ENCODE measurements at places on chromosomes 13 and 19. TPM values are rescaled to one million over a fixed set of nuclear protein-coding genes. Genes with fewer than 3 reads are reported as not detected.

GFY gene
- not detected for total RNA-seq

GRCh38 chr13:96002322-96003131 is 50.7 kb downstream of the UGGT2 start:
- no peak overlapping the region for H3K27ac ChIP-seq
- no peaks in the 10 kb centered on the region for H3K36me3 ChIP-seq
- H3K4me1 ChIP-seq, result no peaks in the 10 kb centered on the region
- H3K4me3 ChIP-seq, result no peak overlapping the region
- no peaks in the 10 kb centered on the region for H3K27me3 ChIP-seq

GRCh38 chr13:78060966-78061365 is 142.3 kb upstream of the EDNRB start:
- H3K27ac ChIP-seq, result no peak overlapping the region
- no peaks in the 10 kb centered on the region for H3K36me3 ChIP-seq
- no peak for DNase-seq
- no peaks in the 10 kb centered on the region for H3K4me1 ChIP-seq
- no peak overlapping the region for H3K4me3 ChIP-seq

NLRP8 gene
- total RNA-seq, result not detected

DNA sequence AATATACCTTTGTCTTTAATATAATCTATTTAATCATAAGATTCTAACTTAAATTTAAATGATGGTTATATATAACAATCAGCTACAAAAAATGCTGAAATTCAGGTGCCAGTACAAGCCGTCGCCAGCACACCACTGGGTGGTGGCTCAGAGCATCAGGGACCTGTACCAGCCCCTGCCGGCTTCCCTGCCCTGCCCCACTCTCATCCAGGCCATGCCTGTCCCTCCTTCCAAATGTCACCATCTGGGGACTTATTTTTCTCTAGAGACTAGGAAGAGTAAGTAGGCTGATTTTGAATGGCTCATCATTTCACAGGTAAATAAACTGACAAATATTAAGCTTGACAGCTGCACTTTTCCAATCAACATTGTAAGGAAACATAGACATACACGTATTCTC is 1.6 kb downstream of the METTL21C start:
- H3K4me1 ChIP-seq, result no peaks in the 10 kb centered on the region
- H3K27ac ChIP-seq, result no peak overlapping the region
- no peaks in the 10 kb centered on the region for H3K36me3 ChIP-seq

GRCh38 chr13:22874839-22875238 is 305.9 kb upstream of the SGCG start:
- no peaks in the 10 kb centered on the region for H3K4me1 ChIP-seq
- no peaks in the 10 kb centered on the region for H3K36me3 ChIP-seq

- no peak overlapping the region for H3K4me3 ChIP-seq
- no peaks in the 10 kb centered on the region for H3K27me3 ChIP-seq
- H3K4me1 ChIP-seq, result no peaks in the 10 kb centered on the region
- DNase-seq, result no peak
Measured at GRCh38 chr13:33971562-33971819, 153.5 kb downstream of the RFC3 start.

GRCh38 chr13:30128591-30128990 is 178.8 kb downstream of the KATNAL1 start:
- peaks cover 14% of the 10 kb centered on the region for H3K4me1 ChIP-seq
- no peak for DNase-seq
- H3K4me3 ChIP-seq, result no peak overlapping the region
- no peaks in the 10 kb centered on the region for H3K36me3 ChIP-seq

DNA sequence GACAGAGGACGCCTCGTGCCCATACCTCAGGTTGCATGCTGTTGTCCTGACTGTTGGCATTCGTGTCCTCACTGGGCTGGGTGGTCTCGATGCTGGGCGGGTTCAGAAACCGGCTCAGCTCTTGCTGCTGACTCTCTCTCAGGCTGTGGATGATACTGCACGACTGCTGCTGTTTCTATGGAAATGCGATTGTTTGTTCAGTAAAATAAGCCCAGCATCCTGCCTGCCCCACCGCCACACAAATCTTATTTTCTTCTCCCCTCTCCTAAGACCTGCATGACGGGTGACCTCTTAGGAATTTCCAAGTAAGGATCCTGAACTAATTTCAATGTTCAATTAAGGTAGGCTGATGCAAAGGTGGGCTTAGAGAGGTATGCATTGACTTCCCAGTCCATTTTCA is 356.5 kb downstream of the NALCN start:
- DNase-seq, result no peak
- H3K4me1 ChIP-seq, result no peaks in the 10 kb centered on the region
- H3K27ac ChIP-seq, result no peak overlapping the region
- H3K27me3 ChIP-seq, result peaks cover 32% of the 10 kb centered on the region

OR10H2 gene
- not detected for total RNA-seq

FCER2 gene
- total RNA-seq, result not detected

GRCh38 chr19:44732235-44733014 is 16.1 kb upstream of the BCL3 start:
- peaks cover 25% of the 10 kb centered on the region for H3K4me1 ChIP-seq
- no peak for DNase-seq
- H3K27ac ChIP-seq, result no peak overlapping the region
- no peaks in the 10 kb centered on the region for H3K36me3 ChIP-seq
- H3K4me3 ChIP-seq, result no peak overlapping the region
- H3K27me3 ChIP-seq, result no peaks in the 10 kb centered on the region

GRCh38 chr19:37973666-37974065 is 66.7 kb downstream of the SIPA1L3 start:
- no peak for DNase-seq
- no peak overlapping the region for H3K27ac ChIP-seq
- peaks cover 6% of the 10 kb centered on the region for H3K36me3 ChIP-seq

CEACAM3 gene
- total RNA-seq, result not detected

GRCh38 chr13:100350601-100351000 is 238.0 kb downstream of the GGACT start:
- no peak for DNase-seq
- H3K4me3 ChIP-seq, result no peak overlapping the region
- no peak overlapping the region for H3K27ac ChIP-seq
- peaks cover 12% of the 10 kb centered on the region for H3K36me3 ChIP-seq
- H3K4me1 ChIP-seq, result no peaks in the 10 kb centered on the region

- no peak overlapping the region for H3K27ac ChIP-seq
- no peak overlapping the region for H3K4me3 ChIP-seq
- H3K36me3 ChIP-seq, result no peaks in the 10 kb centered on the region
- no peaks in the 10 kb centered on the region for H3K27me3 ChIP-seq
Measured at GRCh38 chr13:36706755-36707154, 32.9 kb downstream of the SERTM1 start.

UHRF1 gene
- total RNA-seq, result 154 TPM

GRCh38 chr13:105908586-105908985 is 626.9 kb downstream of the EFNB2 start:
- no peak overlapping the region for H3K4me3 ChIP-seq
- peaks cover 14% of the 10 kb centered on the region for H3K4me1 ChIP-seq
- H3K36me3 ChIP-seq, result no peaks in the 10 kb centered on the region
- no peak overlapping the region for H3K27ac ChIP-seq
- H3K27me3 ChIP-seq, result peaks cover 4% of the 10 kb centered on the region
- DNase-seq, result peak; percentile 46

Measured in activated CD8-positive, alpha-beta memory T cell treated with anti-CD3 and anti-CD28 coated beads, Interleukin-2, amount 10 ng/mL, durations not matched to agents 7 days and 5 days (primary cell).